ENCODE measurements at places on chromosomes 3 and 15. TPM values are rescaled to one million over a fixed set of nuclear protein-coding genes. Genes with fewer than 3 reads are reported as not detected.

ANKRD34C gene
- not detected for total RNA-seq

ZNF860 gene
- 8.6 TPM for total RNA-seq

GRCh38 chr3:55077726-55078125, 149.9 kb upstream of the LRTM1 start:
- no peaks in the 10 kb centered on the region for H3K27me3 ChIP-seq
- H3K4me3 ChIP-seq = no peak overlapping the region
- no peaks in the 10 kb centered on the region for H3K4me1 ChIP-seq
- no peak for DNase-seq

GRCh38 chr3:52128118-52128683, 26.0 kb downstream of the POC1A start:
- H3K36me3 ChIP-seq = no peaks in the 10 kb centered on the region
- H3K27me3 ChIP-seq = no peaks in the 10 kb centered on the region
- H3K4me3 ChIP-seq = no peak overlapping the region
- no peaks in the 10 kb centered on the region for H3K4me1 ChIP-seq
- H3K27ac ChIP-seq = no peak overlapping the region
- no peak for DNase-seq

DNA sequence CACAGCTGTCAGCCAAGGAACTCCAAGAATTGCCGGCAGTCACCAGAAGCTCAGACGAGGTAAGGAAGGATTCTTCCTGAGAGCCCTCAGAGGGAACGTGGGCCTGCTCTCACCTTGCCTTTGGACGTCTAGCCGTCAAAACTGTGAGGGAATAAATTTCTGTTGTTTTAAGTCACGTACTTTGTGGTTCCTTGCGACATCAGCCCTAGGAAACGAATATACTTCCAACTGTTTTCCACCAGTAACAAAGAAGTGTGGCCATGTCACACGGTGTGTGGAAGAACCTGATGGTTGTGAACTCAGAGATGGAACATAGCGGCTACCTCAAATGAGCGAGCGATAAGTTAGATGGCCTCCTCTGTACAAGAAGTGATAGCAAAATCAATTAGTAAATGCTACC, 41.0 kb upstream of the B3GNT5 start:
- no peak overlapping the region for H3K4me3 ChIP-seq
- H3K4me1 ChIP-seq = no peaks in the 10 kb centered on the region
- no peak overlapping the region for H3K27ac ChIP-seq
- DNase-seq = no peak
- H3K27me3 ChIP-seq = no peaks in the 10 kb centered on the region

SH3BP5 gene
- 9.7 TPM for total RNA-seq

FAH gene
- total RNA-seq = 21.7 TPM

GRCh38 chr3:61172684-61173083, 78.6 kb downstream of the FHIT start:
- no peaks in the 10 kb centered on the region for H3K27me3 ChIP-seq
- no peaks in the 10 kb centered on the region for H3K36me3 ChIP-seq
- peak; percentile 57 for DNase-seq
- no peak overlapping the region for H3K4me3 ChIP-seq
- no peak overlapping the region for H3K27ac ChIP-seq

DNA sequence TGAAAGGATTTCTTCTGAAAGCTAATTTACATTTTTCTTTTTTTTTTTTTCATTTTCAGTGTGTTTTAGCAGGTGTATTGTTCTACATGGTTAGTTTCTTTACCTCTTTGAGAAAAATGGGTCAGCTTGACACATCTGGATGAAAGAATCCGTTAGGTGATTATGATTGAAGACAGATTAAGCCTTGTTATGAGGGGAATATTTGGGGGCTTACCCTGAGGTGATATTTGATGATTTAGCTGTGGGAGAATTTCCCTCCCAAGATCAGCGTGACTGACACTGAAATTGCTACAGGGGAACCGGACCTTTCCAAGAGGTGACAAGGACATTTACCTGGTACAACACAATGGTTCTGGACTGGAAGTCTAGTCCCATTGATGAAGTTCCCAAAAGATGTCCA, 147.5 kb downstream of the NFKBIZ start:
- no peaks in the 10 kb centered on the region for H3K4me1 ChIP-seq
- no peak for DNase-seq
- no peaks in the 10 kb centered on the region for H3K27me3 ChIP-seq
- H3K27ac ChIP-seq = no peak overlapping the region
- no peak overlapping the region for H3K4me3 ChIP-seq
- H3K36me3 ChIP-seq = no peaks in the 10 kb centered on the region

MBD4 gene
- 35.8 TPM for total RNA-seq

IL20RB gene
- 2.6 TPM for total RNA-seq

SOX14 gene
- total RNA-seq = 0.21 TPM

- no peaks in the 10 kb centered on the region for H3K36me3 ChIP-seq
Measured at GRCh38 chr15:53107855-53108254, 317.7 kb upstream of the ONECUT1 start.

TMEM39A gene
- total RNA-seq = 43.7 TPM

DNA sequence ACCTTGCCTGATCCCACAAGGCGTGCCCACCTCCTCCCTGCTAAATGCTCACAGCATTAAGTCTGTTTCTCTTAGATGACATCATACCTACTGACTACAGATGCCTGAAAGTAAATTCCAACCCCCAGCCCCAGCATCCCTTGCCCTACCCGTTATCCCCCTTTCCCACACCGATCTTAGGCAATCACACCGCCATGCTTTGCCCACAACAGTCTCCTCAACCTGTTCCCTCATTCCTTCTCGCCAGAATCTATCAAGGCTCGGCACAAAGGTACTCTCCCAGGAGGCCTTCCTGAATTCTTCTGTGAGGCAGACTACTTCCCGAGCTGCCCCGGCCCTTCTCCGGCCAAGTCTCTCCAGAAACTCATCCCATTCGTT, 789 bp upstream of the SEC61A1 start:
- peaks cover 7% of the 10 kb centered on the region for H3K4me1 ChIP-seq
- no peak for DNase-seq
- peak overlapping the region; percentile 80 for H3K4me3 ChIP-seq
- no peak overlapping the region for H3K27ac ChIP-seq
- H3K36me3 ChIP-seq = peaks cover 16% of the 10 kb centered on the region

TEX55 gene
- total RNA-seq = not detected

DNA sequence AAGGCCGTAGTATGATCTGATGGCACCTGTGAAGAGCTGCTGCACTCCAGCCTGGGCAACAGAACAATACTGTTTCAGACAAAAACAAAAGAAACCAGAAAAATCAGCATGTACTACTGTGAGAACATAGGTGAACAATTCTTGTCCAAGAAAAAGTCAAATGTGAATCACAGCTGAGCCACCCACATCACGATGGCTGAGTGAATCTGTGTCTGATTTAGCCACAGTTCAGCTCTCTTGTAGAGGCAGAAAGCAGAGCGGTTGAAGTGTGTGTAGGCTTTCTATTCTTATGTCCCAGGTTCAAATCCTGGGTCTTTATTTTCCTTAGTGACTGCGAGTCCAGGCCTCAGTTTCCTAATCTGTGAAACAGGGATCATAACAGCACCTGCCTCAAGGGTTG, 4.4 kb upstream of the FURIN start:
- peaks cover 17% of the 10 kb centered on the region for H3K4me1 ChIP-seq
- no peaks in the 10 kb centered on the region for H3K27me3 ChIP-seq

- no peak for DNase-seq
- H3K27me3 ChIP-seq = no peaks in the 10 kb centered on the region
Measured at GRCh38 chr15:56242576-56243162, 1.0 kb downstream of the RFX7 start.

TBC1D23 gene
- total RNA-seq = 24.7 TPM

GRCh38 chr3:197527569-197527968, 28.2 kb downstream of the BDH1 start:
- H3K27me3 ChIP-seq = no peaks in the 10 kb centered on the region
- H3K36me3 ChIP-seq = no peaks in the 10 kb centered on the region
- H3K27ac ChIP-seq = no peak overlapping the region
- H3K4me3 ChIP-seq = no peak overlapping the region
- H3K4me1 ChIP-seq = no peaks in the 10 kb centered on the region
- DNase-seq = no peak

- no peaks in the 10 kb centered on the region for H3K36me3 ChIP-seq
- no peaks in the 10 kb centered on the region for H3K27me3 ChIP-seq
- no peak for DNase-seq
- no peak overlapping the region for H3K4me3 ChIP-seq
- no peak overlapping the region for H3K27ac ChIP-seq
- H3K4me1 ChIP-seq = no peaks in the 10 kb centered on the region
Measured at GRCh38 chr3:29333576-29333975, 52.7 kb downstream of the RBMS3 start.

RPL35A gene
- total RNA-seq = 1,439 TPM

GRCh38 chr15:61644550-61644949, 415.4 kb upstream of the RORA start:
- H3K27me3 ChIP-seq = peaks cover 4% of the 10 kb centered on the region
- no peak for DNase-seq
- H3K36me3 ChIP-seq = no peaks in the 10 kb centered on the region
- no peak overlapping the region for H3K27ac ChIP-seq

DNA sequence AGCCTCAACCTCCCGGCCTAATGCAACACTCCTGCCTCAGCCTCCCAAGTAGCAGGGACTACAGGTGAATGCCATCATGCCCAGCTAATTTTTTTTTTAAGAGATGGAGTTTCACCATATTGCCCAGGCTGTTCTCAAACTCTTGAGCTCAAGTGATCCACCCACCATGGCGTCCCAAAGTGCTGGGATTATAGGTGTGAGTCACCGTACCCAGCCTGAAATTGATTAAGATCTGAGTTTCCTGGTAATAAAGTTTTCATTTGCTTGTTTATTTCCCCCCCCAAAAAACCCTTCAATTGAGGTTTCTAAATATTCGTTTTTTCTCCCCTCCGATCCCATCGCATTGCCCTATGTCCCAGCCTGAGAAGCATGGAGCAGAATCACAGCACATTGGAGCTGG, 39.0 kb downstream of the HES1 start:
- H3K27me3 ChIP-seq = no peaks in the 10 kb centered on the region
- no peak overlapping the region for H3K27ac ChIP-seq
- no peaks in the 10 kb centered on the region for H3K36me3 ChIP-seq
- no peak overlapping the region for H3K4me3 ChIP-seq
- H3K4me1 ChIP-seq = peaks cover 21% of the 10 kb centered on the region
- DNase-seq = no peak

CAMK1 gene
- 4.9 TPM for total RNA-seq

WDR73 gene
- total RNA-seq = 21.0 TPM

DNA sequence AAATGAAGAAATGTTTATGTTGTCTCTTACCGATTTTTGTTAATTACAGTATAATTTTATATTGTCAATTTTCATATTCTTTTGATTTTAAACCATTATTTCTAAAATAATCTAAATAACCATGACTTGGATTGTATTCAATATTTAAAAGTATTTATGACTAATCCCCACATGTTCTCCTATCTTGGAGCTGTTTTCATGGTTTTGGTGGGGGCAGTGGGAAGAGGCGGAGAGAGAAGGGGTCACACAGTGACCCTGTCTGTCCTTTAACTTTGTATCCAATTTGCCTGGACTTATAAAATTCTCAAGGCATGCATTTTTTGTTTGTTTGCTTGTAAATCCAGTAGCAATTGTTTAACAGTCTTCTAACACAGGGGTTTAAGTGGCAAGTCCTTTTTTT, 407.4 kb downstream of the NTRK3 start:
- H3K27ac ChIP-seq = no peak overlapping the region
- H3K4me1 ChIP-seq = no peaks in the 10 kb centered on the region
- no peak for DNase-seq
- H3K36me3 ChIP-seq = no peaks in the 10 kb centered on the region
- H3K27me3 ChIP-seq = no peaks in the 10 kb centered on the region
- H3K4me3 ChIP-seq = no peak overlapping the region

Data from H1 (cell line).